ENCODE measurements at places on chromosomes 11 and 22.

DNA sequence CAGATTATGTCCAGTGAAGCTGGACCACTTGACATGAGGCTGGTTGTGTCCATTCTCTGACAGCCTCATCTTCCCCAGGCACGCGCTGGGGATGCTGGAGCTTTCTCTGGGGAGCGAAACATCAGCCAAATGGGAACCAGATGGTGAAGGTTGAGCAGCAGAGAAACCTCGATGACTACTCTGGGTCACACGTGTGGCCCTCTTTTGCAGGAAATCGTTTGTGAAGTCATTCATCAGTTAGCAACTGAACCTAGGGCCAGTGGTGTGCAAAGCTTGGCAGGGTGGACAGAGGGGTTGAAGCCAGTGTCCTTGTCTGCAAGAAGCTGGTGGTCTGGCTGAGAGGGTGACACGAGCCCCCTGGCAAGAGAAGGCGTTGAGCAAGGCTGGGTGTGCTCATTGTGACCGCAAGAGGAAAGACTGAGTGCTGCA lies 109.8 kb downstream of the ZBTB16 start:
- DNase-seq, result no peak

- no peak for DNase-seq
Observed at GRCh38 chr11:113615773-113616172, 90.3 kb downstream of the TMPRSS5 start.

- no peak for DNase-seq
Observed at GRCh38 chr22:26527574-26528465, 15.5 kb upstream of the TFIP11 start.

DNA sequence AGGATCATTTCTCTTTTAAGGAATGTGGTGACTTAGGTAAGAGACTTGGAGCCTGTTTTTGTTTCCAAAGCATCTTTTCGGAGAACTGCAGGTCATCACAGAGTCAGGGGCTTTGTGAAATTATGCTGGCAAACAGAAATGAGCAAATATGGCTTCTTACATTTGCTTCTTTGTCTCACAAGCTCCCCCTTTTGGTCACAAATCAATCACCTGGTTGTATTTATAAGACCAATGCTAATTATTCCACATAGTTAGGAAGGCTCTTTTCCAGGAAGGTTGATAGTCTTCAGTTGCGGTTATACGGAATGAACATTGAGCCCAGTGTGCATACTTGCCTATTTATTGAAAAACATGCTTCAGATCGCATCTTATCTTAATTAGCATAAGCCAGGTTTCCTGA lies 34.6 kb upstream of the CEP126 start:
- no peak for DNase-seq

- DNase-seq, result no peak
Observed at GRCh38 chr11:77353131-77353530, 51.6 kb upstream of the GDPD4 start.

- no peak for DNase-seq
Observed at GRCh38 chr11:130220311-130221035, 60.9 kb downstream of the ST14 start.
